CD4-positive, alpha-beta T cell (primary cell): ENCODE measurements at places on chromosomes 4 and X.

DNA sequence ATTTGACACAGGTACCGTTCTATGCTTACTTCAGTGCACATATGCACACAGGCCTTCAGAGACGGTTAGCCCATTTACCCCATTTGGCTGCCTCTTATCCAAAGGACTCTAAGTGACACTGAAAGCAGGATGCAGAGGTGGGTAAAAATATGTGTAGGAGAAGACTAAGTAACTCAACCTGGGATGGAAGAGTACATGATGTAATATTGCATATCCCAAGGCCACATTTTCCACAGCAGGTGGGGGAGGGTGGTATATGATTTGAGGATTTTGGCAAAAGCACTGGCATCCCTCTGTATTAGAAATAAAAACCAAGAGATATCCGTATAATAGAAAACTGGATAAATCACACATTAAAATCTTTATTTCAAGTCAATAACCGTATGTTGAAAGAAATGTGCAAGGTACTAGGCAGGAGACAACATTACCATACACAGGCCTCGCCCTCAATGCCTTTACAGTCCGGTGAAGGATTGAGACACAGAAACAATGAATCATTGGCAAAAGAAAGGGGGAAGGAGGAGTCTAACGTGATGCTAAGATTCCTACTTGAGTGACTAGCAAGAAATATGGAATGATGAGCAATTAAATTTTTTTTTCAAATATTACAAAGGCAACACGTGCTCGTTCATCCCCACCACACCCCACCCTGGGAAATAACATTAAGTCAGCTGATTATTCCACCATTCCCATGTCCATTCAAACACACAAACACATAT lies 161.0 kb upstream of the RASGEF1B start:
- H3K36me3 ChIP-seq = no peaks in the 10 kb centered on the region
- no peaks in the 10 kb centered on the region for H3K4me1 ChIP-seq
- no peak for DNase-seq
- H3K27me3 ChIP-seq = no peaks in the 10 kb centered on the region
- no peak overlapping the region for H3K27ac ChIP-seq
- H3K4me3 ChIP-seq = no peak overlapping the region

DNA sequence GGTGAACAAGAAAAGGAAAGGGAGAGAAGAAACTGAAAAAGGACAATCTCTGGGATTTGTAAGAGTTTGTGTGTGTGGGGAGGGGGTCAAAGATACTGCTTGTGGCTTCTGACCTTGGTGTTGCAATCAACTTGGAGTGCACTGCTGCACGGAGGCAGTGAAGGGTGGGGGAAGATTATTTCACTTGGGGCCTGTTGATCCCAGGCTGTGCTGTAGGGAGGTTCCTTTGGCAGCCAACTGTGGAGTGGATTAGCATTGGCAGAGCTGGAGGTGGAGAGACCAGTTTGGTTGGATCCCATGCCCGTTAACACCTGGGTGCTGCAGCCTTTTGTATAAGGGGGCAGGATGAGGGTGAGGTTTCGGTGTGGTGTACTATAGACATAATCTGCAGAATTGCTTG lies 38.2 kb downstream of the AFF1 start:
- H3K36me3 ChIP-seq = no peaks in the 10 kb centered on the region
- H3K4me1 ChIP-seq = peaks cover 15% of the 10 kb centered on the region
- H3K27me3 ChIP-seq = no peaks in the 10 kb centered on the region

DNA sequence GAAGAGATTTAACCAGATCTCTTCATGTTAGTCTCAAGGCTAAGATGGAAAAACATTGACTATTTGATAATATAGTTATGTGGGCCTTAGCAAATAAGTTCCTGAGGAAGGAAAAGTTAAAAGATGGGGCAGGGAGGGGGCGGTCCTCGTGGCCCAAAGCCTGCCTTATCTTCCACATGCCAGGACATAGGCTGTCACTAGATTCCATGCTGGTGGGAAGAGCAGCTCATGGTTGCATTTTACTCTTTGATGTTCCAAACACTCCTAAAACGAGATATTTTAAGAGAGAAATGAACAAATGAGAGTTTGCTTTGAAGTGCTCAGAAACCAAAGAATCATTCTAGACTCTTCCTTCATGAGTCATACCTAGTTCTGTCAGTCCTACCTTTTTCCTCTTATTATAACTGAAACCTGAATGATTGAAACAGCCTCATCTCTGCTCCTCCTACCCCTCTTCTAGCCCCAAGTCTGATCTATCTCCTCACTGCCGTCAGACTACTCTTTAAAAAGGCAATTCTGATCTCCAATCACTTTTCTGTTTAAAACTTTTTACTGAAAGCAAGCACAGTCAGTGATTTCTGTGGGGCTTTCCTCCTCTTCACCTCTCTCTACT lies 25.1 kb downstream of the RAB9B start:
- H3K4me3 ChIP-seq = no peak overlapping the region
- H3K27me3 ChIP-seq = no peaks in the 10 kb centered on the region

- peaks cover 6% of the 10 kb centered on the region for H3K36me3 ChIP-seq
- no peak overlapping the region for H3K27ac ChIP-seq
- H3K4me1 ChIP-seq = peaks cover 35% of the 10 kb centered on the region
- DNase-seq = no peak
- no peaks in the 10 kb centered on the region for H3K27me3 ChIP-seq
- H3K4me3 ChIP-seq = peak overlapping the region; percentile 95
These were observed 2.0 kb downstream of the DHX15 start for GRCh38 chr4:24582235-24582832.

DNA sequence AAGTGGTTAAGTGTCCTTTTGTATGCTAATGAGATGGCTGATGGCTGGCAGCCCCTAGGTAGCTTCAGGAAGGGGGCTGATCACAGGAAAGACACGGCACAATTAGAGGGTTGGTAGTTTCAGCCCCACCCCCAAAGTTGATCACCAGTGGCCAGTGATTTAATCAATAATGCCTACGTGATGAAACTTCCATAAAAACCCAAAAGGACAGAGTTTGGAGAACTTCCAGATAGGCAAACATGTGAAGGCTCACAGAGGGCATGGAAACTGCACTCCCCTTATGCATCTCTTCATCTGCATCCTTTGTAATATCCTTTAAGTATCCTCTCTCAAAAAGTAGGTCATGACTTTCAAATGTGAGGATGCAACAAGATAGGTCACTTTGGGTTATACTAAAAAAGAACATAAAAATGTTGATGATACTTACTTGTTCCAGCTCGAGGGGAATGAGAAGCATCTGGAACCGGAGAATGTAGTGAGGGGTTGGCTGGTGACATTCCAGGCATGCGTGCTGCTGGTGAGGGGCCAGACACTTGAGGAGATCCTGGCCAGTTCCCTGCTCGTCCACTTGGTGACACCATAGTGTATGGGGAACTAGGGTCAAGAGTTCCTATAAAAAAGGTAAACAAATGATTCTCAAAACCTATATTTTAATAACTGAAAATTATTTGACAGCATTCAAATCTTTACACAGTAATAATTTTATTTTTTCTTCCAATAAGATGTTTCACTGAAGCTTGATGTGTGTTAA lies 16.7 kb upstream of the CXorf38 start:
- H3K4me3 ChIP-seq = no peak overlapping the region
- no peak for DNase-seq
- H3K27ac ChIP-seq = no peak overlapping the region
- no peaks in the 10 kb centered on the region for H3K27me3 ChIP-seq

- H3K27ac ChIP-seq = no peak overlapping the region
- H3K36me3 ChIP-seq = no peaks in the 10 kb centered on the region
- no peaks in the 10 kb centered on the region for H3K27me3 ChIP-seq
- H3K4me1 ChIP-seq = peaks cover 4% of the 10 kb centered on the region
- H3K4me3 ChIP-seq = no peak overlapping the region
These were observed 45.4 kb downstream of the KIT start for GRCh38 chr4:54703182-54703581.

DNA sequence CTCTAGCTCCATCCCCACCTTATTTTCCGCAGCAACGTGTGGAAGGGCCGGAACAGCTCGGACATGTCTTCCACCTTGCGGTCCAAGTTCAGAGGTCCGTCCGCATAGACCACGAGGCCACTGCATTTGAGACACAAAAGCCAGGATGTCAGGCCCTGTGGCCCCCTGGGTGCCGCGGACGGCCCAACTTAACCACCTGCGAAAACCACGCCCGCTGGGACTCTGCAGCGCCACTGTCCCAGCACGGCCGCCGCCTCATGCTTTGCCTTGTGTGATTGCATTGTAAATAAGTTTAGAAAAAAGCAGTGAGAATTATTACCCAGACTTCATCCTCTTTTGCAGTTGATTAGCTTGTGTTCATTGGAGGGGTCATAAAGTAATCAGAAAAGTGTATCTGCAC lies 58.2 kb upstream of the MXD4 start:
- H3K27me3 ChIP-seq = no peaks in the 10 kb centered on the region
- peak; percentile 37 for DNase-seq
- H3K4me3 ChIP-seq = no peak overlapping the region
- H3K27ac ChIP-seq = no peak overlapping the region

DNA sequence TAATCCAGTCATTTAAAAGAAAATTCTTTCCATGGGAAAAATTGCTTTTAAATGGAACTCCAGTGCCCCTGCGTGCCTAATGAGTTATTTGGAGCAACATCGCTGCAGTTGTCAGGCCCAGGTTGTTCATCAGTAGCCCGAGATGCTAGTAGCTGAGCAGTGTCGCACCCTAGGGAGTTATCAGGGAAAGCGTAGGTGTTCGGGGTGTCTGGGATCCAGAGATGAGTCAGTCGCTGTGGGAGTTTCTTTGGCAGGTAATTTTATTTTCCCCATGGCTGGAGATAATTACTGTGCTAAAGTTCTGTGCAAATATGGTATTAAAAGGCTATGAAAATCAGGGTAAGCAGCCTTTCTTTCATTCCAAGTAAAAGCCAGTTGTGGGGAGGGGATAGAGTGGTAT lies 49.4 kb downstream of the ANXA3 start:
- H3K4me3 ChIP-seq = no peak overlapping the region
- H3K27ac ChIP-seq = no peak overlapping the region
- DNase-seq = no peak
- H3K36me3 ChIP-seq = no peaks in the 10 kb centered on the region

GRCh38 chr4:622071-622995 lies 3.0 kb upstream of the PDE6B start:
- H3K27me3 ChIP-seq = no peaks in the 10 kb centered on the region
- no peak overlapping the region for H3K27ac ChIP-seq
- no peaks in the 10 kb centered on the region for H3K36me3 ChIP-seq
- no peaks in the 10 kb centered on the region for H3K4me1 ChIP-seq
- no peak overlapping the region for H3K4me3 ChIP-seq
